ENCODE measurements at places on chromosomes 2 and 18. TPM values are rescaled to one million over a fixed set of nuclear protein-coding genes. Genes with fewer than 3 reads are reported as not detected.

GRCh38 chr2:55120634-55121359 lies 70.5 kb upstream of the RTN4 start:
- DNase-seq, result no peak

GRCh38 chr18:3246635-3247239 lies 864 bp upstream of the MYL12A start:
- peak; percentile 21 for DNase-seq

The LIPG gene
- total RNA-seq, result 0.59 TPM

- DNase-seq, result no peak
Observed at GRCh38 chr18:63365876-63366212, 1.2 kb downstream of the KDSR start.

The RAB12 gene
- total RNA-seq, result 17.2 TPM

The KIF1A gene
- 0.97 TPM for total RNA-seq

The MDH1B gene
- total RNA-seq, result 0.55 TPM

The AOX1 gene
- total RNA-seq, result not detected

Measured in activated T-helper 2 cell treated with anti-CD3 and anti-CD28 coated beads, Interferon-gamma antibody, Interleukin-2, Interleukin-4, amounts not matched to agents 10 μg/mL and 5 μg/mL and 100 μg/mL, durations not matched to agents 14 hours and 24 hours and 36 hours (primary cell).